Activated CD4-positive, alpha-beta T cell treated with anti-CD3 and anti-CD28 coated beads for 48 hours (primary cell): ENCODE measurements at places on chromosomes 1 and 21.

DNA sequence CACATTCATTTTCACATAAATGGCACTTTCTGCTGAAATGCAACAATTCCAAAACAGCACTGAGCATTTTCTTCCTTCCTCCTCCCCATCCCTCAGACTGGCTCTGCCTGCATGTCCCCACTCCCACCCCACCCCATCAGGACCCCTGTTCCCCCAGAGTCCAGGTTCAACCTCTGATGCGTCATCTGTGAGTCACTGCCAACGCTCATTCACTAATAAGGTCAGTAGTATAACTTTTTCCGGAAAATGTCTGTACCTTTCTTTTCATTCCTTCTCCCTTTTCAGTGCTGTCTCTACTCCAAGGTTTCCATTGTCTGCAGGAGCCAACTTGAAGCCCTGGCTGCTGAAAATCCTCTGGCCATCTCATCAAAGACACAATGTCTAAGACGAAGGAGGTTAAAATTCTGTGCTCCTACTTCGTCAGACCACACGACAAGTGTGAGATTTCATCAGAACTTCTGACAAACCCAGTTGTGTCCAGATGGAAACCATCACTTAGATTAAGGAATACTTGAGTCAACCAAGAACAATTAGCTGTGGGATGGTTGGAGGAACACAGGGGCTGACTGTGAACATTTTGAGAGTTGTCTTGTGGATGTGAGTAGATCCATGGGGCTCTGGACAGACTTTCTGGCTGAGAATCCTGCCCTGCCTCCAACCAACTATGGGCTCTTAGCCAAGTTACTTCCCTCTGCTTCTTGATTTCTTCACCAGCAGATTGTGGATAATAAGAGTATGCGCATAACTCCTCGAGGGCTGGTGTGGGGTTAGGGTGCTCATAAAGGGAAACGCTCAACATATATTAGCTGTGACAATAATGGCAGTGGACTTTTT is 35.6 kb upstream of the UTS2 start:
- DNase-seq = no peak

- no peak for DNase-seq
Measured at GRCh38 chr1:47703156-47703825, 265.4 kb downstream of the FOXD2 start.

- DNase-seq = no peak
Measured at GRCh38 chr1:154454386-154455120, 47.5 kb upstream of the TDRD10 start.

DNA sequence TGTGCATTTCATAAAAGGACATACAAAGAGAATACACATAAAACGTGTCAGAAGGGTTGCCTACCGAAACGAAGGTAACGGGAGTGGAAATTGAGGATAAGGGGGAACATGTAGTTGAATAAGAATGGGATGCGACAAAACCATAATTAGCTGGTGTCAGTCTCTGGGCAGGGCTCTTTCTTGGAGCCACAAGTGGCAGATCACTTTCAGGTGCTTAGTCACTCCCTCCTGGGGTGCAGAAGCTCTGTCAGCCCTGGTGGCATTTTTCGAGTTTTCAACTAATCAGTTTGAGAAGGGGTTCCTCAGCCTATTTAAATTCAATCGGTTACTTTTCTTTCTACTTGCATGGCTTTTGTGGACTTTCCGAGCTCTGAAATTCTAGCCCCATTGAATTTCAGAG is 133.9 kb upstream of the IGSF21 start:
- DNase-seq = no peak

- no peak for DNase-seq
Measured at GRCh38 chr1:151875419-151876097, 22.0 kb upstream of the THEM5 start.

GRCh38 chr1:98196012-98196411 is 275.2 kb upstream of the DPYD start:
- no peak for DNase-seq

DNA sequence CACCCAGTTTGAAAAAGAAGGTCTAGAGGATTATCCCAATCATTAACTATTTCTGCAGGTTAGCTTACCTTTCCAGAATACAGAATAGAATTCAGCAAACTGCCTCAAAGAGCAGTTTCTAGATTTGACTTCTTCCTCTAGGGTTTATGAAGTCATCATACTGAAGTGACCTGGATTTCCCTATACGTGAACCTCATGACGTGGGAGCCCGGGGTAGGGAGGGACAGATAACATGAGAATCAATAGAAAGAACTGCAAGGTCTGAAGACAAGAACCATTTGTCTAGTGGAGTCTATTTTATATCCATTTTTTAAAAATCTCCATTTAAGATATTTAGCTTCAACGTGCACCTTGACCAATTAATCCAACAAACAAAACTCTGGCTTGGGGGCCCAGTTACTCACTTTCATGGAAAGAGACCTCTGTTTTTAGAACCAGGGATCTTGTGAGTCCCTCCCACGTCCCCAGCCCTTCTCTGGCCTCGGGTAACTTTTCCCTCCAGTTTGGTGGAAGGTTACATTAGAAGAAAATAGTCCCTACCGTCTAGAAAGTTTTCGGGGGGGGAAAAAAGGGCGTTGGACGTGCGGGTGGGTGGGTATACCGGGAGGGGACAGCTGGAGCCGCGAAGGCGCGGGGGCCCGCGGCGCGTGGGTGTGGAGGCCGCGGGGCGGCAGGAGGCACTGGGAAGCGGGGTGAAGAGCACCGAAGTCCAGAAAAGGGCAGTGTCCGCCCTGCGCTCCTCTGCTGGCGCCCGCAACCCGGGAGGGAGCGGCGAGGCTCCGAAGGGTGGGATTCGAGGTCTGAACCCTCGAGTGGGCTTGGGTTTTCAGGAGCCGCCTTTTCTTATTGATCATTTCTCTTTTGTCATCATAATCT is 13.8 kb upstream of the POGZ start:
- peak; percentile 29 for DNase-seq

DNA sequence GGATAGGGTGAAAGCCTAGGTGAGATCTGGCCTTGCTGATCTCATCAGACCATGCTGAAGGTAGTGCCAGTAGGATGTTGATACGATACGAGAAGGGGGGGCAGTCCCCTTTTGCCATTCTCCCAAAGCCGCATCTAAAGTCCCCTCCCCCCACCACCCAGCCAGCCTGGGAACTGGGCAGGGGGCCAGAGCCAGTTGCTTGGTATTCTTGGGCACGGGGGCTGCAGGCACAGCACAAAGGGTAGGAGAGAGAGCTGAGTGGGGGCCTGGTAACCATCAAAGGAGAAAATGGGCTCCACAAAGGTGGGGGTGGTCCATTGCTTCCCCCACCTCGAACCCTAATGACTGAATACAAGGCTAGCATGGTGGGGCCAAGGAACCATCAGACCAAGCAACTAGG is 5.4 kb downstream of the PEA15 start:
- no peak for DNase-seq

DNA sequence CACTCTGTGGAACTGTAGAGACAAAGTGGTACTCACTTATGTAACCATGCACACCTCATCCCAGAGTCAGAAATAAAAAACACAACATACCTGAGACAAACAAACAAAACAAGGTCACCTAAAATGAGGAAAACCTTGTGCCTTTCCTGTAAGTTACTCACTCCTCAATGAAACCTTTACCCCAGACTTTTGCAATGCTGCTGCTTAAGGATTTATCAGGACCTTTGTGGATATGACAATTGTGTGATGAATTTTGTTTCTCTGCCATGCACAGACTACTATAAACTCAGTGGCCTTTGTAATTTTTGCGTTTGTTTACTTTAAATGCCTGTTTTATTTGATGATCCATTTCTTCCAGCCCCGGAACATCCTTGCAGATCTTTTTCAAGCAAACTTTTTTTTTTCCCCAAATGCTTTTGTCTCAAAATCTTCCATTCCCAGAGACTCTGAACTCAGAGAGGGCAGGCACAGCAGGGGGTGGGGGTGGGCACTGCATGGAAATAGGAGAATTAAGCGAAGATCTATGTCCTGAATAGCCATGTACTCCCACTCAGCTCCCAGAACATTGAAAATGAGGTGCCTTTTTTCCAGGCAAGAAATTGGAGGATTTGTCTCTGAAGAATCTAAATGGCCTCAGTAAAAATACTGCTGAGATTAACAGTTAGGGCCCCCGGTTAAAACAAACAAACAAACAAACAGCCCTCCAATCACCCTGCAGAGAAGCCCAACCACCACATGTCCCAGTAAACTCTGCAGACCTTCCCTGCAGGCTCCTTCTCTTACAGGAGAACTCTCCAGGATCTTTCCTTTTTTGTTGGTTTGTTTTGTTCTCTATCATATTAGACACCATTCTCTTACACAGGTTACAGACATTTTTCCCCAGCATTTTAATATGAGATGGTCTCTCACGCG is 22.6 kb upstream of the SIM2 start:
- DNase-seq = no peak

DNA sequence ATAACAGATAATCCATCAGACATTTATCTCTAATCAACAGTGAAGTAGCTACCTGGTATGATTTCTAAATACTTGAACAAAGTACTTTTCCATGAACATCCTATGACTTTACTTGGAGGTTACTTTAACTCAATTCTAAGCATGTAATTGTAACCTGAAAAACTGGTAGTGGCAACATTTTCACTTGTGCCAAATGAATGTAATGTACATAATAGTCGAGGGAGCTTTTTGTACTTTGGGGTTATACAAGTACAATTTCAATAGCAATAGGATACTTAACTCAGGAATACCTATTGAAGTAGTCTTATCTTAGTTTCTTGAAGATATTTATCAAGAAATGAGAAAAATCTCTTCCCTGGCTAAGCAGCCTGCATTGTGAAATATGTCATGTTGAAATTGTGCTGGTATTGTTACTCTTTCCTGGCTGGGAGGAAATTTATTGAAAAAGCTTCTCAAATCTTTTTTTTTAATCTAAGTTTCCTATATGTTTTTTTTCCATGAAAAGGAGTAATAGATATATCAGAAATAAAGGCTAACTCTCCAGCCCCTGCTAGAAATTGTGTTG is 33.7 kb upstream of the CACYBP start:
- DNase-seq = no peak

GRCh38 chr1:234608911-234609690 is 877 bp downstream of the IRF2BP2 start:
- peak; percentile 82 for DNase-seq

DNA sequence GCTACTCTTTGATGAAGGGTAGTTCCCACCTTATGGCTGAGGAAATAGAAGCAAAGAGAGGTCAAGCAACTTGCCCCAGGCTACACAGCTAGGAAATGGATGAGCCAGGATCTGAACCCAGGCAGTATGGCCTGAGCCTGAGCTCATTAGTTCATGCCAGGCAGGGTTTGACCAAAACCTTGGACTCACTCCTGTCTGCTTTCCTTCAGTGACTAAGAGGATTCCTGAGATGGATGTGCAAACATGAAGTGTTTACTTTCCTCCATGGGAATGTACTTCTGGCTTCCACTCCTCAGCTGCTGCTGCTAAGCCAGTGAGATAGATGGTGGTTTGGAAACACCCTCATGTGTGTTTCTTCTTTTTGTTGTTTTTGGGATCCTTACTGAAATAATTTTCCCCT is 35.1 kb upstream of the ERRFI1 start:
- DNase-seq = no peak

- no peak for DNase-seq
Measured at GRCh38 chr1:65020774-65021173, 54.4 kb upstream of the JAK1 start.

DNA sequence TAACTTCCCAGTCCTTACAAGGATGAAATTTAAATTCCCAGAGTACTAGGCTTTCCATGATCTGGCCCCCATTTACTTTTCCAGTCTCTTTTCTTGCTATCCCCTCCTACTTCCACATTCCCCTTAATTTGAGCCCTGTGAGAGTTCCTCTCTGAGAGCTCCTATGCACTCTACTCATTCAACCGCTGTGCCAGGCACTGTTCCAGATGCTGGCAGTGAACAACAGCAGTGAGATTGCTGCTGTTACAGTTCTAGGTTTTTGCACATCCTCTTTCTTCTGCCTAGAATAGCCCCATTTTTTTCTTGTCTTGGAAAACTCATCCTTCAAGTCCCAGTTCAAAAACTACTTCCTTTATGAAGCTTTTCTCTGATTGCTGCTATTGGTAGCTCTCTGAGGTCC is 18.8 kb downstream of the ATF6 start:
- no peak for DNase-seq

DNA sequence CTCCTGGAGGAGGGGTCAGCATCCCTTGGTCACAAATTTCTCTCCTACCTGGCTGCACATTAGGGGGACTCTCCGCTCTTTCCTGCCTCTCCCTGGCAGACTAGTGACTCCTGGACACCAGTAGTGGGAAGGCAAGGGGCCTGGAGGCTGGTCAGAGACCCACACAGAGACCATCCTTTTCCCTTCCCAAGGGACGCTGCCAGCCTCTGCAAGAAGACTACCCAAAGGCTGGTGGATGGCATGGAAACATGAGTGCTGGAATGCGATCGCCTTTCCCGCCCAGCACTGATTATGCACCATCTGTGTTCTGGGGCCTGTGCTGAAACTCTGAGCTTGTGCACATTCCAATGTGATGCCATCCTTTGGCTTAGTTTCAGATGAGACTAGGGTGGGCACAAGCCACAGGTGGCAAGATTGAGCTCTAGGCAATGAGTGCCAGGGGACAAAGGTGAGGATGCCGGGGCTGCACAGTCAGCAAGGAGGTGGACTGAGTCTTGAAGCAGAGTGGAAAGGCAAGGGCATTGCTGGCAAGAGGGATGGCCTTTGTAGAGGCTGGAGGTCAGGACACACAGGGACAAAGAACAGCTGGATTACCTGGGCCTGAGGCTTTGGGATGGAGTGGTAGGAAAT is 12.6 kb upstream of the EPS8L3 start:
- DNase-seq = no peak

GRCh38 chr1:55685560-55685959 is 470.4 kb upstream of the USP24 start:
- DNase-seq = no peak

GRCh38 chr1:7680207-7680954 is 90.7 kb upstream of the VAMP3 start:
- DNase-seq = peak; percentile 53

GRCh38 chr1:33886496-33886895 is 22.6 kb downstream of the HMGB4 start:
- no peak for DNase-seq

DNA sequence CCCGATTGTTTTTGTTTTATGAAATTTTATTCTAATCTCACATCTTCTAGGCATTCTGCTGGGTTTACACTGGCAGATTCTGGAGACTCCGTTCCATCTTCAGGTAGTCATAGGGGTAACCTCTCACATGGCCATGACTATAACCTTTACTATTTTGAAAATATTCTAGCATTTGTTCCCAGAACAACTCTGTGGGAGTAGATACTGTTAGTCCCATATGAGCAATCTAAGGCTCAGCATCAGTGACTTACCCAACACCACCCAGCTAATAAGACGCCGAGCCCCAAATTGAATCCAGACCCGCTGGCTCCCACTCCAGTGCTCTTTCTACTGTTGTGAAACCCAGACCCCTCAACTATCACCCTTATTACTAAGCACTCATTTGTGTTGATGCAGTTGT is 9.8 kb downstream of the ADAMTS4 start:
- no peak for DNase-seq

- no peak for DNase-seq
Measured at GRCh38 chr1:212213784-212214183, 71.4 kb upstream of the PPP2R5A start.
